K562 (cell line): ENCODE measurements at places on chromosomes 2 and 18. TPM values are rescaled to one million over a fixed set of nuclear protein-coding genes. Genes with fewer than 3 reads are reported as not detected.

The NXPH2 gene
- total RNA-seq, result not detected in 2 replicates

The ITGA6 gene
- 0.29 and 0.40 TPM in 2 replicates for total RNA-seq

The BMP10 gene
- 0.89 and 0.91 TPM in 2 replicates for total RNA-seq

DNA sequence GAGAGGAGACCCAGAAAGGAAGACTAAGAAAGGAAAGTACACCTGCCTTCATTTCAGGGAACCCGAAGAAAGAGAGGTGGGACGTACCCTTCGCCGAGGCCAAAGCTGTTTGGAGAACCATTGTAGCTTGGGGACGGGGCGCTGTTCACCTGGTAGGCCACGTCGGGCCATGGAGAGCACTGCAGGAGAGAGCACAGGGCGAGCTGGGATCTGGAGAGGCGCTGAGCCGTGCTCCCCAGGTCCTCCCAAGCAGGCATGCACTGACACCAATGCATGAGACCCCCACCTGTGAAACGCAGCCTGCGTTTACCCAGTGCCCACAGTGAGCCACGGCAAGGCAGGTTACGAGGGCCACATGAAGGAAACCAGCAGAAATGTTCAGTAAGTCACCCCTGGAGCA lies 45.5 kb downstream of the TFCP2L1 start:
- no peak overlapping the region for H3K4me3 ChIP-seq
- H3K4me1 ChIP-seq, result no peaks in the 10 kb centered on the region; the same call in 1 of the 2 replicates
- peaks cover 89% of the 10 kb centered on the region for H3K27me3 ChIP-seq
- no peak overlapping the region for H3K27ac ChIP-seq

The CD8B gene
- total RNA-seq, result 0.18 TPM in 1 of 2 replicates, not detected in the other

- no peaks in the 10 kb centered on the region for H3K36me3 ChIP-seq
- no peak overlapping the region for H3K27ac ChIP-seq
- H3K4me1 ChIP-seq, result no peaks in the 10 kb centered on the region
- no peak for DNase-seq
These were observed 36.7 kb downstream of the EMX1 start for GRCh38 chr2:72953976-72954375.

GRCh38 chr18:21218862-21219261 lies 23.2 kb upstream of the GREB1L start:
- no peaks in the 10 kb centered on the region for H3K4me1 ChIP-seq
- H3K36me3 ChIP-seq, result no peaks in the 10 kb centered on the region
- no peaks in the 10 kb centered on the region for H3K27me3 ChIP-seq
- H3K4me3 ChIP-seq, result no peak overlapping the region

DNA sequence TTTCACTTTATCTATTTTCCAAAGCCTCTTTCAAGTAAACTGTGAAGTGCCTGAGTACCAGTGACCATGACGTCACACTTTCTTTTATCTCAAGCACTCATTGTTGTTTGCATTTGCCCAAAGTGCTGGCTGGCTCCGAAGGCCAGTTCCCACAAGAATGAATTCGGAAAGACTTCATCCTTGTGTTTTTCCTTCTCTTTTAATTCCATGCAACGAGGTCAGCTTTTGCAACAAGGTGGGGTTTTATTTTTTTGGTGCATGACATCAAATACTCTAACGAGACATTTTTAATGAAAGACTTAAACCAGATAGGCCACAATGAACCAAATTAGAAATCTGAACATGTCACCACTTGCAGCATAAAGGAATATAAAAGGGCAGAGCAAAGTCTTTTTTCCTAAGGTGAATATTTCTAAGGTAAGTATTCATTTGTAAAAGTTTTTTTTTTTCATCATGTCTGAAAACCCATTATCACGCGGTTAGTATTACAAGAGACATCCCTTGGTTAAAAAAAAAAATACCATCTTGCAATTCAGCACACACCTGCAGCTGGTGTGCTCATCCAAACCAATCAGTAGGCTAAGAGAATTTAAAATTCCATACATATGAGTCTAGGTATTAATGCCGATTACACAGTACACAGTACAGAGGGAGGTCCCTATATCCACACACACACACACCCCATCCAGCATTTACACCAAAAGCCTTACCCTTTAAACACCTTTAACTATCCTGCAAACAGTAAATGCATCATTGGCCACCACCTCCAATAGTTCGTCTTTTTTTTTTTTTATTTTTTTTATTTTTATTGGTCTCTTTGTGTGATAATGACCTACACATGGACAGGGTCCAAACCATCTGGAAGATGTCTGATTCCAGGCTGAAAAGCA lies 2.3 kb downstream of the ARL4C start:
- no peaks in the 10 kb centered on the region for H3K36me3 ChIP-seq
- H3K4me1 ChIP-seq, result peaks cover 19% of the 10 kb centered on the region
- DNase-seq, result peak; percentile 3
- H3K27me3 ChIP-seq, result peaks cover 4% of the 10 kb centered on the region; the same call in 1 of the 3 replicates
- H3K4me3 ChIP-seq, result no peak overlapping the region
